ENCODE measurements at places on chromosomes 6 and 20.

- no peak for DNase-seq
These were observed 2.8 kb downstream of the TMC2 start for GRCh38 chr20:2538931-2539720.

DNA sequence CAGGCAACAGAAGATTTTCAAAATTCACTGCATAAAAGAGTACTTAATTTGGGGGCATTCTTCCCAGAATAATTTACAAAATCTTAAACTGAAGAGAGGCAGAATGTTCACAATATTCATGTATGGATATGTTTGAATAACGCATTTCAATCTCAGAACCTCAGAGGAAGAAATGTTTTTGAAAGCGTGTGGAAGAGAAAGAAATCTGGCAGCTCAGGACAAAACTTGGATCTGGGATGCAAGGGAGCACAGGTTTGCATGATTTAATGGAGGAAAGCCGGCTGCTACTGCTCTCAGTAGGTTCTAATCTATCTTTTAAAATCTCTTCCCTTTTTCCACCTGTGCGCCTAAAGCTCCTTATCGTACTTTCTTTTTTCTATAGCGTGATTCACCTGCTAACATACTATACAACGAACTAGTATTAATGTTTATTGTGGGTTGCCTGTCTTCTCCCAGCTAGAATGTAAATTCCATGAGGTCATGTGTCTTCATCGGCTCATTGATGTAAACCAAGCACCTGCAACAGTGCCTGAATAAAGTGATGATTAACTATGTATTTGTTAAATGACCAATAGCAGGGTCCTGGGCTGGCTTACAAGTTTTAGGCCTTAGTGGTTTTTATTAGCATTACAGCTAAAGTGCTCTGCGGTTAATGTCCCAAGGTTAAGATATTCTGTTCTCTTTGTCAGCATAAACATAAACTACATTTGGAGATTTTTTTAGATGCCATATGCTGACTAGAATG is 15.3 kb downstream of the PRL start:
- no peak for DNase-seq

GRCh38 chr6:41709375-41709774 is 26.0 kb downstream of the TFEB start:
- DNase-seq, result no peak

GRCh38 chr6:75551367-75551952 is 50.2 kb upstream of the SENP6 start:
- DNase-seq, result no peak

Measured in heart right ventricle (tissue), 16 donors.